Activated CD4-positive, alpha-beta T cell treated with anti-CD3 and anti-CD28 coated beads for 36 hours (primary cell): ENCODE measurements at places on chromosomes 3 and 15. TPM values are rescaled to one million over a fixed set of nuclear protein-coding genes. Genes with fewer than 3 reads are reported as not detected.

GRCh38 chr3:36480911-36481648 lies 100.8 kb downstream of the STAC start:
- no peak overlapping the region for H3K27ac ChIP-seq
- no peak for DNase-seq
- H3K4me3 ChIP-seq, result no peak overlapping the region
- no peaks in the 10 kb centered on the region for H3K36me3 ChIP-seq
- H3K4me1 ChIP-seq, result no peaks in the 10 kb centered on the region

DNA sequence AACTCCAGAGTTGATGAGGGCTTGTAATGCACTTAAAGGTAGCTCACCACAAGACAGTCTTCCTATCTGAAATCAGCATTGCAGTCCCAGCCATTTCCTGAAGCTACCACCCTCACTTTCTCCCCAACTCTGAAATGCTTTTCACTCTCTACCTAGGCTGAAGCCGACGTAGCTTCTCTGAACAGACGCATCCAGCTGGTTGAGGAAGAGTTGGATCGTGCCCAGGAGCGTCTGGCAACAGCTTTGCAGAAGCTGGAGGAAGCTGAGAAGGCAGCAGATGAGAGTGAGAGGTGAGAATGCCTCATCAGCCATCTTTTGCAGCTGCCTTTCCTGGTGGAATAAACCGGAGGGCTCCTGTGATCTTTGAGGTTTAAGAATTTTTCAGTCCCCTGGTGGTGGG lies 14.3 kb downstream of the TPM1 start:
- H3K4me1 ChIP-seq, result peaks cover 5% of the 10 kb centered on the region
- no peak for DNase-seq
- H3K27ac ChIP-seq, result no peak overlapping the region
- H3K27me3 ChIP-seq, result no peaks in the 10 kb centered on the region
- no peak overlapping the region for H3K4me3 ChIP-seq

- no peak for DNase-seq
- H3K4me3 ChIP-seq, result no peak overlapping the region
- no peaks in the 10 kb centered on the region for H3K4me1 ChIP-seq
- H3K27me3 ChIP-seq, result no peaks in the 10 kb centered on the region
- H3K36me3 ChIP-seq, result no peaks in the 10 kb centered on the region
These were observed 271.2 kb upstream of the CTDSPL start for GRCh38 chr3:37590328-37591079.

GRCh38 chr3:133112666-133113065 lies 74.5 kb downstream of the TMEM108 start:
- no peaks in the 10 kb centered on the region for H3K36me3 ChIP-seq
- H3K4me1 ChIP-seq, result no peaks in the 10 kb centered on the region
- no peak overlapping the region for H3K4me3 ChIP-seq
- DNase-seq, result no peak

- H3K4me3 ChIP-seq, result no peak overlapping the region
- H3K4me1 ChIP-seq, result peaks cover 7% of the 10 kb centered on the region
- H3K27me3 ChIP-seq, result peaks cover 56% of the 10 kb centered on the region
- no peak for DNase-seq
- H3K36me3 ChIP-seq, result no peaks in the 10 kb centered on the region
These were observed 1.7 kb downstream of the BNC1 start for GRCh38 chr15:83282776-83283137.

DNA sequence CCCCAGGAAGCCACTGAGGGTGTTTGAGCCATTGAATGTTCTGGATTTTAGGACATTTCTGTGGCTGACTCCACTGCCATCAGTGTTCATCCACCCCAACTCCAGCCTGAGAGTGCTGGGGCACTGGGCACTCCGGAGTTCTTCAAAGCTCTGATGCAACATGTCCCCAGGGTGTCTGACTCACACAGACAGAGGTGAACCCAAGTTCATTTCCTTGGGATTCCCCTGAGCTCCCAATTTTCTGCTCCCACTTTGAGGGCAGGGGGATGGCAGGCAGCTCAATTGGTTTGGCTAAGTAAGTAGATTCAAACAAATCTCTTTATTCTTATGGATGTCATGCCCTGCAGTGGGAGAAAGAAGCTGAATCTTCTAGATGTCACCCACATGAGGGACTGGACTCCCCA lies 2.2 kb downstream of the STRA6 start:
- H3K4me1 ChIP-seq, result peaks cover 5% of the 10 kb centered on the region
- H3K36me3 ChIP-seq, result no peaks in the 10 kb centered on the region
- peaks cover 2% of the 10 kb centered on the region for H3K27me3 ChIP-seq
- DNase-seq, result no peak
- H3K4me3 ChIP-seq, result no peak overlapping the region

- H3K27ac ChIP-seq, result peak overlapping the region; percentile 95
- peak overlapping the region; percentile 97 for H3K4me3 ChIP-seq
- no peak for DNase-seq
- peaks cover 12% of the 10 kb centered on the region for H3K36me3 ChIP-seq
- H3K27me3 ChIP-seq, result no peaks in the 10 kb centered on the region
These were observed 452 bp downstream of the BBX start for GRCh38 chr3:107523289-107523538.

Gene KLHL40
- total RNA-seq, result not detected

Gene LIPC
- total RNA-seq, result 0.50 TPM

Gene ACKR4
- 0.09 TPM for total RNA-seq

Gene KCTD6
- 7.9 TPM for total RNA-seq

Gene CLCN2
- 4.7 TPM for total RNA-seq

Gene OR5K2
- not detected for total RNA-seq
